ENCODE measurements at places on chromosomes 2 and 18. TPM values are rescaled to one million over a fixed set of nuclear protein-coding genes. Genes with fewer than 3 reads are reported as not detected.

The ICA1L gene
- total RNA-seq, result 4.7 TPM

The VIT gene
- not detected for total RNA-seq

The GALNT3 gene
- 3.2 TPM for total RNA-seq

The TMEM247 gene
- not detected for total RNA-seq

GRCh38 chr2:53784436-53784835 is 2.3 kb downstream of the ASB3 start:
- no peak for DNase-seq

- DNase-seq, result no peak
Observed at GRCh38 chr2:176291809-176292283, 22.6 kb downstream of the MTX2 start.

DNA sequence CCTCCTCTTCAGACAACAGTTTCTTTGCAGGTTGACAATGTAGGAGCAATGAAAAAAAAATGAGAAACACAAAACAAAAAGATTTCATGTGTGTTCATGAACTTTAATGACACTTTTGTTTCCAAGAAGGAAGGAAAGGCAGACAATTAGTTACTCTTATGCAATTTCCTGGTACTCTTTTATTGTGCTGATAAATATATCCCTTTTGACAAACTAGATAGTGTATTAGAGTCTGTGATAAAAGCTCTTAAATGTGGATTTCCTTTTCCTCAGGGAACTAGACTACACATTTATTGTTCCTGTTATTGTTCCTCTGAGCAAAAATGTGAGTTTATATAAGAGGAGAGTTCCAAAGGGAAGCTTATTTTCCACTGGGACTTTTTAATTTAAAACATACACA is 188.7 kb upstream of the NRXN1 start:
- DNase-seq, result no peak

DNA sequence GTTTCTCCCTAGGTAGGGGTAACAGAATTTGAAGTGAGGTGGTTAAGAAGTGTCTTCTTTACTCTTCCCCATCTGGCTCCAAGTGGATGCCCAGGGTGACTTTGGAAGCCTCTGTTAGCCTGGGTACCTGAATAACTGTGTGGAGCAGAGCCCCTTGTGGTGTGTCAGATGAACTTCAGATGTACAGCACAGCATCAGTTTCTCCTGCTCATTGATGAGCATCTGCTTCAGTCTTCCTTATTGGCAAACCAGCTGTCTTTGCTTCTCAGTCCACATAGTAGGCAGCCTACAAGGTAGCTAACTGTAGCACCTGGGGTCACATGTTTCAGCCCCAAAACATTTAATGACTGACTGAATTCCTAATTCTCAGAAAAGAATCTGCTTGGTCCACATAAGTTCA is 56.2 kb upstream of the ATP8B1 start:
- no peak for DNase-seq

- no peak for DNase-seq
Observed at GRCh38 chr2:235981631-235982030, 186.6 kb downstream of the GBX2 start.
